ENCODE measurements at places on chromosomes 16 and 17. TPM values are rescaled to one million over a fixed set of nuclear protein-coding genes. Genes with fewer than 3 reads are reported as not detected.
A peak's percentile ranks its signal among the peaks of the same experiment; 100 is the strongest.

DNA sequence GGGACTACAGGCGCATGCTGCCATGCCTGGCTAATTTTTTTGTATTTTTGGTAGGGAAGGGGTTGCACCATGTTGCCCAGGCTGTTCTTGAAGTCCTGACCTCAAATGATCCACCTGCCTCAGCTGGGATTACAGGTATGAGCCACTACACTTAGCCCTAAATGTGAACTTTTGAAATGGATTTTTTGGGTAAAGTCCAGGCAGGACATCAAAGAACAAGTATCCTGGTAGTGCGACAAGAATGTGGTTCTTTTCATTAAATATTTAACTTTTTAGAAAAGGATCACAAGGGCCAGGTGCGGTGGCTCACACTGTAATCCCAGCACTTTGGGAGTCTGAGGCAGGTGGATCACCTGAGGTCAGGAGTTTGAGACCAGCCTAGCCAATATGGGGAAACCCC lies 15.3 kb upstream of the NBR1 start:
- no peak for DNase-seq

- no peak for DNase-seq
Observed at GRCh38 chr16:3536851-3537250, 36.0 kb downstream of the CLUAP1 start.

GRCh38 chr17:67818110-67819002 lies 6.9 kb upstream of the BPTF start:
- peak; percentile 97 for DNase-seq

Gene CNEP1R1
- 11.8 TPM for total RNA-seq

GRCh38 chr16:3171181-3171854 lies 16.7 kb upstream of the OR1F1 start:
- no peak for DNase-seq

GRCh38 chr16:81625544-81626153 lies 153.4 kb upstream of the PLCG2 start:
- peak; percentile 49 for DNase-seq

- DNase-seq = no peak
Observed at GRCh38 chr16:55367301-55367811, 43.4 kb downstream of the IRX6 start.

DNA sequence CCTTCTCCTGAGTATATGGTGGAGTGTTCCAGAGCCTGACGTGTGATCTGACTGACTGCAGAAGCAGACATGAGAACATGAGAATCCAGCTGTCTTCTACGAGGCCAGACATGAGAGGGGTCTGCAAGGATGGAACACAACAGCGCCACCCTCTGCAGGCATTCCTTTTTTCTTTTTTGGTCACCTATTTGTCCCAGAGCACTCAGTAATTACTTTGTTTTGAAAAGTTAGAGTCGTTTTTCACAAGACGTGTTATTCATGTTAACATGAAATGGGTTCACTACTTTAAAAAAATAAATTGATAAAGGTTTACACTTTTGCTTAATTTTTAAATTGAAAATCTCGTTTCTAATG lies 43.8 kb upstream of the ATP2A3 start:
- DNase-seq = no peak

GRCh38 chr17:67377488-67378453 lies 690 bp downstream of the PITPNC1 start:
- peak; percentile 81 for DNase-seq

DNA sequence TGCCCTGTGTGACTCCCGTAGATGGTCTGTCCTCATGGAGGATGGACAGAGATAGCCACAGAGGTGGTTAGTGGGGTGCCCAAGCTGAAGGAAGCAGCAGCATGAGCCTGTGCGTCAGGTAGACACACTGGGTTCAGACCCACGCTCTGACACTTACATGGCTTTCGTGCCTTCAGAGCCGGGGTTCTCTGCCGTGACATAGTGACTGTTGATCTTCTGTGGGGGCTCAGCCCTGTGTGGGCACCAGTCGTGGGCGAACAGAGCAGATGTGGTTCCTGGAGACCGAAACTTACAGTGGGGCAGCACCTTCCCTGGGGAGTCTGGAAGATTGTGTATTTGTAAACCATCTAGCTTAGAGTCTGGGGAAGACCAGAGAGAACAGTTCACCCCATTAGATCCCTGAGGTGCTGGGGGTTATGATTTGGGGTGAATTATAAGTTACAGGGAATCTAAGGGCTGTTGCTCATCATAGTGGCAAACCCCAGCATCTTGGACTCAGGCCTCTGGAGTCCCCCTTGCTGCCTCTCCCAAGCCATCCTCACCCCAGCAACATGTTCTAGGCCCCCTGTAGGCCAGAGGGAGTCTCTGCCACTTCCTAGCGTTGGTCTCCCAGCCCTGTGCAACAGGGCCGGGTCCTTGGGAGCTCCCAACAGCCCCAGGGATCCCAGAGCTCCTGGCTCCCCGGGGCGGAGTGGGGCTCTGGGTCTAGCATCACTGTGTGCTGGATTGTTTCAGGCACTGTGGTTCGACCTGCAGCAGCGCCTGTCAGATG lies 28.6 kb downstream of the NECAB2 start:
- peak; percentile 55 for DNase-seq

Gene SMIM5
- total RNA-seq = not detected

GRCh38 chr16:13680021-13680889 lies 239.7 kb upstream of the ERCC4 start:
- no peak for DNase-seq

- no peak for DNase-seq
Observed at GRCh38 chr17:39194089-39194984, 3.1 kb downstream of the CACNB1 start.

DNA sequence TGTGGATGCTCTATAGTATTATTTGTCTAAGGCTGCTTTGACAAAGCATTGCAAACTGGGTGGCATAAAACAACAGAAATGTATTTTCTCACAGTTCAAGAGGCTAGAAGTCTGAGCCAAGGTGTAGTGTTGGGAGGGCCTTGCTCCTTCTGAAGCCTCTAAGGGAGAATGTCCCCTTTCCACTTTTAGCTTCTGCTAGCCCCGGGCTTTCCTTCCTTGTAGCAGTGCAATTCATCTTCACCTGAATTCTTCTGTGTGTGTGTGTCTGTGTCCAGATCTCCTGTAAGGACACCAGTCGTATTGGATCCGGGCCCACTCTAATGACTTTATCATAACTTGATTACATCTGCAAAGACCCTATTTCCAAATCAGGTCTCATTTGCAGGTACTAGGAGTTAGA lies 18.1 kb downstream of the KCNJ16 start:
- DNase-seq = no peak

GRCh38 chr17:54626146-54626703 lies 274.4 kb upstream of the TOM1L1 start:
- no peak for DNase-seq

- DNase-seq = no peak
Observed at GRCh38 chr17:2794111-2794803, 2.0 kb upstream of the RAP1GAP2 start.

DNA sequence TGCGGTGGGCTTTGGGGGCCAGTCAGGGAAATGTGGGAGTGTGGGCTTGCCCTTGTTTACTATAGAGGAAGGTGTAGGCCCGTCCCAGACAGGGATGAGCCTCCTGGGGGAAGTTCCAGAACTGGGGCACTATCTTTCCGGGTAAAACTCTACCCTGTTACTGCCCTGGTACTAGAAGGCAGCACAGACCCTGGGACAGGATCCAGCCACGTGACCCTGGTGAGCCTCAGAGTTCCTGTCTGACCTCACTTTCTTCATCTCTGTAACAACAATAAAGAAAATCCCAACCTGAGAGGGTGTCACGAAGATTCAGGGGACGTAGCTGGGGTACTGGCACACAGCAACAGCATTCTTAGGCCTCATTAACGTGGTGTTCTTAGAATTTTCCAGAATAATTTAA lies 239.6 kb upstream of the FOXF1 start:
- DNase-seq = no peak

Gene WFDC1
- total RNA-seq = not detected

GRCh38 chr17:17343896-17344506 lies 40.8 kb downstream of the NT5M start:
- DNase-seq = no peak

DNA sequence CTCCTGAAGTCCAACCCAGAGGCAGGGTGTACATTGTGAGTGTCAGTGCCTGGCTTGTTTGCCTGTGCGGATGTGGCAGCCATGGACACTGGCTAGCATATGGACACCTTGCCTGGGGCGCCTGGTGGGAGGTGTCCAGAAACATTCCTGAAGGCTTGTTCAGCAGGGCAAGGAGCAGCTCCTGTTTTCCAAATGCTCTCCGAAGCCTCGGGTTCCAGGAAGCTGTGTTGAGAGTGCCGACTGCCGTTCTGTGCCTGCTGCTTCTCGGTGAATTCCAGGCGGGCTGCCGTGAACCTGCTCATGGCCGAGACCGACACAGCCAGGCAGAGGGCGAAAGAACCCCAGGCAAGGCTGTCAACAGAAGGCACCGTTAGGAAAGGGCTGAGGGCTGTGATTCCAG lies 10.9 kb upstream of the DHRS7C start:
- DNase-seq = no peak

DNA sequence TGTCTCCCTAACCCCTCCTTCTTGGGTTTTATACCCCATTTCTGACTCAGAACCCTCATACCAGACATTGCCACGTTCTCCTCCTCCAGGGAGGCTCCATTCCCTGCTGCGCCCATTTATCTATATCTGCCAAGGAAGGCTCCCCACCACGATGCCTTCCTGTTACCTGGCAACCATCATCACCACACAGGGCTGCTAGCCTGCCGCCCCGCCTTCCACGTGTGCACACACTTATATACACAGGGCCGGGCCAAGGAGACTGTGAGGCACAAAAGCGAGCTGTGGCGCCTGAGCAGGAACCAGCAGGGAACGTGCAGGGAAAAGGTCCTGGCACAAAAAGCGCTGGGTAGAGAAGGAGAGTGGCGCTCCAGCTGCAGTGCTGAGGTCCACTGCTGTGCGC lies 261.8 kb downstream of the CBLN1 start:
- DNase-seq = no peak

DNA sequence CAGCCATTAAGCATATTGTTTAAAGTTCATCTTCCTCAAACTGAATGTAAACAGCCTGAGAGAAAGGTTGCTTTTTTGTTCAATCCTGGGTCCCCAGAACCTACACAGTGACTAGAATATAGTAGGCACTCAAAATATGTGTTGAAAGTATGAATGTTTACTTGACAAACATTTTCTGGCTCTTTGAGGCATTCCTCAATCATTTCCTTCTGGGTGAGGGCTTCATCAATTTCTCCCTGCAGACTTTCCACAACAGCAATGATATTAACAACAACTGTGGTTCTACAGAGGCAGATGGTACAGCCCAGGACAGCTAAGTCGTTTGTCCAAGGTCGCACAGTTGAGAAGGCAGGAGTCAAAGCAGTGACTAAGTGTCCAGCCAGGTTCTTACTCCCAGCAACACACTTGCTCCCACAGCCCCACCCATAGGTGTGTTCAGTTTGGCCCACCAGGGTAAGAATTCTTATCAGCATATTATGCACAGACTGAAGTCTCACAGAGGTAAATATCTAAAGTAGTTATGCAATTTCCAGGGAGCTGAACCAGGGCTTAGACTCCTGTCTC lies 61.1 kb downstream of the HS3ST3B1 start:
- no peak for DNase-seq

GRCh38 chr16:6447021-6447790 lies 885.4 kb upstream of the RBFOX1 start:
- DNase-seq = no peak

GRCh38 chr17:16435925-16436886 lies 20.8 kb downstream of the TRPV2 start:
- no peak for DNase-seq

Gene SLC16A3
- 0.67 TPM for total RNA-seq

DNA sequence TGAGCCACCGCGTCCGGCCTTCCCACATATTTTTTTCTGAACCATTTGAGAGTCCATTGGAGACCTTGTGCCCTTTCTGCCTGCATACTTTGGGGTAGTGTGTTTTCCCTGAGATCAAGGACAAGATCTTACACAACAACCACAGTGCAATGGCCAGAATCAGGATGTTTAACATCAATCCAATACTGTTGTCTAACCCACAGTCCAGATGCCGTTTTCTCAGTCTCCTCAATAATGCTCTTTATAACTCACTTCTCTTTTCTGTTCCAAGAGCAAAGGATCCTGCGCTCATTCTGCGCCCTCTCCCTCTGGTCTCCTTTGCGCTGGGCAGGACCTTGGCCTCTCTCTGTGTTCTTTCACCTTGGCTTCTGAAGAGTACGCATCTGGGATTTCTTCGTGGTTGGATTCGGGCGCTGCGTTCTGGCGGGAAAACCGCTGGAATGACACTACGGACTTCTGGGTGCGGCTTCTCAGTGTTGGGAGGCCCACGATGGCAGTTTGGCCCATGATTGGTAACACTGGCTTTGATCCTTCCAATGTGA lies 16.6 kb downstream of the CBX4 start:
- no peak for DNase-seq

GRCh38 chr16:29978081-29978480 lies 4.4 kb downstream of the TAOK2 start:
- DNase-seq = no peak

GRCh38 chr17:4863321-4863720 lies 30.2 kb downstream of the MINK1 start:
- no peak for DNase-seq

Gene SLC52A1
- total RNA-seq = not detected

Gene NPIPA5
- 4.1 TPM for total RNA-seq

Gene C1QTNF8
- total RNA-seq = not detected

- DNase-seq = peak; percentile 87
Observed at GRCh38 chr16:67399218-67399733, 6.0 kb upstream of the TPPP3 start.

DNA sequence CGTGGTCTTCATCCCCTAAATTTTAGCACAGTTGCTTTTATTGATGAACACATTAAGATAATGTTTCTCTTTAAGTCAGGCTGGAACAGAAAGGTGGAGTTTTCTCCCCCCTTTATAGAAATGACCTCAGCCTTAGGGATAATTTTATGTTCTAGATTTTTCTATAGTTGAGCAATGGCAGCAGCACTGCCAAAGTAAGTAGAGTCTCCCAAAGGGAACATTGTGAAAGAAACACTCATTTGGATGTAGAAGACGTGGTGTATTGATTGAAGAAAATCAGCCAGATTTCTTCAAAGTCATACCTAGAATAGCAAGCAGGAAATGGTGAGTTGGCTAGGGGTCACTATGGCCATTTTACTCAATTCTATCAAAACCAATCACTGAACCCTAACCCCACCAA lies 122.5 kb downstream of the DNAH9 start:
- no peak for DNase-seq

DNA sequence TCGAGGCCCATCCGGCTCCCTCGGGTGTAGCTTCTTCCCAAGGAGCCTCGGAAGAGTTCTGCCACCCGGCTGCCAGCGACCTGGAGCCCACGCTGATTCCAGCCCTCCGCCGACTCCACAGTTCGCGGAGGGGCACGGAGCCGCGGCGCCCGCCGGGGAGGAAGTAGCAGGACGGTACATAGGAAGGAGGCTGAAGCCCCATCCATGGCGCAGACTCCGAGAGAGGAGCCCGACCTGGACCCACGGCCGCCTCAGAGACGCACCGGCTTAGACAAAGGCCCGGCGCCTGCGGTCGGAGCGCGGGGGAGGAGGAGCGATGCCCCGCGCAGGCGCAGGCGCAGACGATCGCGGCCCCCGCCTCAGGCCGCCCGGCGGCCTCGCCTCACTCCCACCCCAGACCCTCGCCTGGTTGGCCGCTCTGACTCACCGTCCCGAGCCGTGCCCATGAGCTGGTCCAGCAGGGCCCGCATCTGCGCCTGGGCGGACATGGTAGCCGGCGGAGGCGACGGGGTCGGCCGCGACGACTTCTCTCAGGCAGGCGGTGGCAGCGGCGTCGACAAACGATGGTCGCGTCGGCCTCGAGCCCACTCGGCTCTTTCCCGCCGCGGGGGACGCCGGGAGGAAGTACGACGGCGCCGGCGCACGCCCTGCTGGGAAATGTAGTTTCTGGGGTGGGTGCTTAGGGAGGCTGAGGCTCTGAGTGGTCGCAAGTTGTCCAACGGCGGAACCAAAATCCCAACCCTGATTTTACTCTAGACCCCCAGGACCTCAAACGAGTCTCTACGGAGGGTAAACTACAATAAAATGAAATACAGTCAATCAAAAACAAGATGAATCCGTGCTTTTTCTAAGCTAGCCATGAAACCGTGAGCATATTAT lies at the start of gene LUC7L:
LUC7L (minus strand) TSS at position 598 of the 879 bp plus-strand sequence; CDS start at position 488, 110 bp downstream.
- peak; percentile 95 for DNase-seq

All from Karpas-422 (cell line).